ENCODE measurements at places on chromosomes 13 and 19.

- no peak for ATAC-seq
Observed at GRCh38 chr13:96533408-96533807, 443.5 kb downstream of the HS6ST3 start.

- ATAC-seq, result no peak
Observed at GRCh38 chr13:30943881-30944280, 11.4 kb downstream of the TEX26 start.

DNA sequence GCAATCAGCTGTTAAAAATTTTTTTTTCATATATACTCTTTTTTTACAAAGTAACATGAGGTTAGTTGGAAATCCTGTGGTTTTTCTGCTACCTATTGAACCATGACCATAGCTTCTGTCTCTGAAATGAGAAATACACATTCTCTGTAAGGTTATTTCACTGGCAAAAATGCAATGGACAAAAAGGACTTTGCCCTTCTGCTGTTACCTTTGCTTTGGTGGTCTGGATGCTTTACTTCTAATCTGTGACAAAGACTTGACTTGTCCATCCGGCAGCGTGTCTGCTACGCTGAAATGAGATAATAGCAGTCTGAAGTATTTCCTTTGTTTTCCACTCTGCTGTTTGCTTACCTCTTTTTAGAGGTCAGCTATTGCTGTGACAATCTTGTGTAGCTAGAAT is 412.8 kb downstream of the SLITRK6 start:
- no peak for ATAC-seq

DNA sequence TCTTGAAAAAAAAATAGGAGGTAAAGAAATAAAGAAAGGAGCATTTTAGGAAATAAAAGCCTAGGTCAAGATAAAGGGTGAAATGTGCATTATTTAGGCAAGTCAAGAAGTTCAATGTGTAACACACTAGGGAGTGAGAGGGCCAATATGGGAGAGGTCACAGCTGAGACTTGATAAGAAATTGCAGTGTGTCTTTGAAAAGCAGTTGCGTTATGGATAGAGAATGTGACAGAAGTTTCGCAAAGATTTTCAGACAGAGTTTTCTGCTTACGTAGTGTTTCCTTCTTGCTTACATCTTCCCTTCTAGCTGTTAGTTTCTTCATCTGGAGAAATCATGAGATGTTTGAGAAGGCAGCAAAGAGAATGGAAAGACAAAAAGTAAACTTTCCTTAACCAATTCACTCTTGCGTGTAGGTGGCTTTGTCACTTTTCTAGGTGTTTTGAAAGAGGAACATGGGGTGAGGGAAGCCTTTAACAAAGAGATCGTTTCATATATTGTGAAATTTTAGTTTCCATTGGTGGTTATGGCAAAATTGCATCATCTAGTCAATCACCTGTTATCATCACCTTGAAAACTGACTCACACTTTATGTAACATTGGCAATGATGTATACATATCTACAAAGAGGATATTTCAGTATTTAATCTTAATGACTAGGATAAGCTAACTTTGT is 975.5 kb downstream of the OLFM4 start:
- ATAC-seq, result no peak

DNA sequence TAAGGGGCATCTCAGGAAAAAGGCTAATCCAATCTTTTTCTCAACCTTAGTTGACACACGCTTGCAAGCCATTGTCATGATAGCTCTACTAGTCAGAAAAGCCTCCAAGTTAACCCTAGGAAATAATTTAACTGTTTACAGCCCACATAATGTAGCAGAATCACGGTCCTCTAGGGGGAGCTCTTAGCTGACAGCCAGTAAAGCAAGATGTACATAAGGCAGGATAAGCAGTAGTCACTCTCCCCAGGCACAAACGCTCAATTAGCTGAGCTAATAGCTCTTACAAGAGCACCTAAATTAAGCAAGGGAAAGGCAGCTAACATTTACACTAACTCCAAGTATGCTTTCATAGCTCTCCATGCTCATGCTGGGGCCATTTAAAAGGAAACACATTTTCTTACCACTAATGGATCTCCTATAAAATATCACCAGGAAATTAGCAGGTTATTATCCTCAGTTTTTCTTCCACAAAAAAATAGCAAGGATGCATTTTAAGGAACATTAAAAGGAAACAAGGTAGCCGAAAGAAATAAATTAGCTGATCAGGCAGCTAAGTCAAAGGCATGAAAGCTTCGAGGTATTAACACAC is 33.7 kb upstream of the ZSCAN5A start:
- no peak for ATAC-seq

DNA sequence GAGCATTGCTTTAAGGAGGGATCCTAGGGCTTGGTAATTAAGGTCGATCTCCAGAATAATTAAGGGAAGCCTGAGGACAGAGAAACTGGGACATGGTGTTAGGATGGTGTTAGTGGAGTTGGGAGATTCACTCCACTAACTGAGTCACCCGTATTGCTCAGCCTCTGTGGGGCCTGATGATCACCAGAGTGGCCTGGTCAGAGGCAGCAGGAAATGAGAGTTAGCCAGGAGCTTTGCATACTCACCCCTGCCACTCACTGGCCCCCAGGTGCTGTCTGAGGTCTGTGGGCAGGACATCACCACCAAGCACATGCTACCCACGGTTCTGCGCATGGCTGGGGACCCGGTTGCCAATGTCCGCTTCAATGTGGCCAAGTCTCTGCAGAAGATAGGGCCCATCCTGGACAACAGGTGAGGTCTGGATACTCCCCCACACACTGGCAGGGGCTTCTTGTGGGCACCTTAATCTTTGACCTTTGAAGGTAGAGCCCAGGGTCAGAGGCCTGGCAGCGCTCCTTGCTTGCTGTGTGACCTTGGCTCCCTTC is 32.1 kb downstream of the PPP2R1A start:
- no peak for ATAC-seq

GRCh38 chr19:39736088-39736487 is 1.7 kb downstream of the CLC start:
- no peak for ATAC-seq

DNA sequence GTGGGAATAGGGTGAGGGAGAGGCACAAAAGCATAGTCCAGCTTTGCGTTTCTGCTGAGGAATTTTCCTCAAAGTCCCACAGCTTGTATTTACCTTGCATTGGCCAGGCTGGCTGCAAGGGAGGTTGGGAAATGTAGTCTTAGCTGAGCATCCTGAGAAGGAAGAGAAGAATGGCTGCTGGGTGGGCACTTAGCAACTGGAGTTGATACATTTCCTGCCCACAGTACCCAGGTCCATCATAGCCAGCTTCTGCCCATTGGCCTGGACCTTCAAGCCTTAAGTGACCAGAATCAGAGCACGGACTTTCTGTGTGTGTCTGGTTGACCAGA is 112.4 kb downstream of the SIPA1L3 start:
- ATAC-seq, result no peak

GRCh38 chr13:41503356-41503755 is 46.0 kb downstream of the RGCC start:
- ATAC-seq, result no peak

GRCh38 chr13:51329606-51330005 is 9.9 kb upstream of the SERPINE3 start:
- no peak for ATAC-seq

DNA sequence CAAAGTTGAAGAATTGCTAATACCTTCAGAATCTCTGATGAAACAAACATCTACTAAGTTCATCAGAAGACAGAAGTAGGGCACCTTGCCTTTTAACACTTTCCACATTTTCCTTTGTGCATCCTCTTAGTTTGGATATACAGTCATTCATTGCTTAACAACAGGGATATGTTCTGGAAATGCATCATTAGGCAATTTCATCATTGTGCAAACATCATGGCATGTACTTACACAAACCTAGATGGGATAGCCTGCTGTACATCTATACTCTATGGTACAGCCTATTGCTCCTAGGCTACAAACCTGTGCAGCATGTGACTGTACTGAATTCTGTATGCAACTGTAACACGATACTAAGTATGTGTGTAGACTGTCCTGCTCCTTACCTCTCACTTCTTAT is 169.8 kb downstream of the SUCLA2 start:
- no peak for ATAC-seq

DNA sequence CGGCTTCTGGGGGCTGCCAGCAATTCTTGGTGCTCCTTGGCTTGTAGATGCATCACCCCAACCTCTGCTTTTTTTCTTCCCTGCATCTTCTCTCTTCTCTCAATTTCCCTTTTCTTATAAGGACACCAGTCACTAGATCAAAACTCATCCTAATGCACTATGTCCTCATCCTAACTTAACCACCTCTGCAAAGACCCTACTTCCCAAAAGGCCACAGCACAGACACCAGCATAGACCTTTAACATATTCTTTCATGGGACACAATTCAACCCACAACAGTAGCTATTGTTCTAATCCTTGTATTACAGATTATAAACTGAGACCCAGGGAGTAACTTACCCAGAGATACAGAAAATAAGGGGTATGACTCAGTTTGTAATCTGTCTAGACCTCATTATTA is 47.0 kb downstream of the RUBCNL start:
- ATAC-seq, result peak; percentile 11

GRCh38 chr19:38318660-38319059 is 985 bp upstream of the KCNK6 start:
- no peak for ATAC-seq

GRCh38 chr13:63307228-63307627 is 1891.6 kb upstream of the PCDH20 start:
- ATAC-seq, result no peak

DNA sequence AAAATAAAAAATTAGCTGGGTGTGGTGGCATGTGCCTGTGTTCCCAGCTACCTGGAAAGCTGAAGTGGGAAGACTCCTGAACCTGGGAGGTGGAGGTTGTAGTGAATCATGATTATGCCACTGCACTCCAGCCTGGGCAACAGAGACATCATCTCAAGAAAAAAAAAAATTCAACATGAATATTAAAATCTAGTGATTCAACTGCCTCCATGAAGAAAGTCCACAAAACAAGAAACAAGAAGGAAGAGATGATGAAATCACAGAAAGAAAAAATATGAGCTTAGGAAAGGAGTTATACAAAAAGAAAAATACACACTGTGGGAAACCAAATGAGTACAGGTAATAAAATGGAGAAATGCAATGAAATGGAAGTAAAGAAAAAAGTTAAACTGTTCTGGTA is 99.6 kb upstream of the SIAH3 start:
- no peak for ATAC-seq

All from activated CD4-positive, CD25-positive, alpha-beta regulatory T cell treated with anti-CD3 and anti-CD28 coated beads, Interleukin-2, amount 50 U/mL, for 24 hours (primary cell).